MV-4-11 (cell line): ENCODE measurements at places on chromosomes 1 and 21.

DNA sequence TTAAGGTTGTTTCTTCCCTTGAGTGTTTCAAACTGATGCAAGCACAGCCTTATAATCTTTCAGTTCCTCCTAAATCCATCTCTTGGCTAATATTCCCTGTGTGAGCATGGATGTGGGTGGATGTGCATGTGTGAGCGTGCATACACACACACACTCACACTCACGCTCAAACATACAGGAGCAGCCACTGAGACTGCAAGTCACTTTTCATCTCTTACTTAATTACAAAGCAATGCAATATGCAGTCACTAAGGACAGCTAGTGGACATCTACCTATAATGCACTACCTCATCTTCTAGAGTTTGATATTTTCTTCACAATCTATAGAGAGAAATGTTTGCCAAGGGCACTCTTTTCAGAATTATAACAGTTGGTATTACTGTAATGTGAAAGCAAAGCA is 1.4 kb downstream of the ESRRG start:
- DNase-seq: peak; percentile 8

DNA sequence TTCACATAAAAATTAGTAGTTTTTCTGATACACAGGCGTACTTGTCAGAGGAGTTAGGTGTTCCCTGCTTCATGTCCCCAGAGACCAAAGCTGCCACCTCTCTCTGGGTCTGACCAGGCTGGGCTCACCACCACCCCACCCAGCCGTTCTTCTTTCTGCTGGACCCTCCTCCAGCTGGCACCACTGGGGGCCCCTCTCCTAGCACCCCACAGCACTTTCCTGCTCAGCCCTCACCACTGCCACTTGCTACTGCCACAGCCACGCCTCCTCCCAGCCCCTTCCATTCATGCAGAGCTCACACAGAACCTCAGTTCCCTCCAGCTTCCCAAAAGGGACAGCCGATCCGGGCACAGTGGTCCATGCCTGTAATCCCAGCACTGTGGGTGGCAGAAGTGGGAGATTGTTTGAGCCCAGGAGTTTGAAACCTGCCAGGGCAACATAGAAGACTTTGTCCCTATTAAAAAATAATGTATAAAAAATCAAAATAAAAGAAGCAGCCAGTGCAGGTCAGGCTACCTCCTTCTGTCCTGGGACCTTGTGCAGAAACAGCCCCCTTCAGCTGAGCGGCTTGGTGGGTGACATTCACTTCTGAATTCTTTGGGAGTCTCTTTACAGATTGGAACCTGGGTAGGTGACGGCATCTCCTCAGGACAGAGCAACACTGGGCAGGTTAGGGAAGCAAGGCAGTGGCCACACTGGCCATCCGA is 208.3 kb downstream of the TOMM20 start:
- no peak for DNase-seq

- no peak for DNase-seq
These were observed 13.8 kb downstream of the DSCAM start for GRCh38 chr21:40833184-40833583.

GRCh38 chr1:39632682-39633417 is 6.6 kb downstream of the HEYL start:
- DNase-seq: no peak

GRCh38 chr1:109912873-109913272 is 2.2 kb downstream of the CSF1 start:
- no peak for DNase-seq

DNA sequence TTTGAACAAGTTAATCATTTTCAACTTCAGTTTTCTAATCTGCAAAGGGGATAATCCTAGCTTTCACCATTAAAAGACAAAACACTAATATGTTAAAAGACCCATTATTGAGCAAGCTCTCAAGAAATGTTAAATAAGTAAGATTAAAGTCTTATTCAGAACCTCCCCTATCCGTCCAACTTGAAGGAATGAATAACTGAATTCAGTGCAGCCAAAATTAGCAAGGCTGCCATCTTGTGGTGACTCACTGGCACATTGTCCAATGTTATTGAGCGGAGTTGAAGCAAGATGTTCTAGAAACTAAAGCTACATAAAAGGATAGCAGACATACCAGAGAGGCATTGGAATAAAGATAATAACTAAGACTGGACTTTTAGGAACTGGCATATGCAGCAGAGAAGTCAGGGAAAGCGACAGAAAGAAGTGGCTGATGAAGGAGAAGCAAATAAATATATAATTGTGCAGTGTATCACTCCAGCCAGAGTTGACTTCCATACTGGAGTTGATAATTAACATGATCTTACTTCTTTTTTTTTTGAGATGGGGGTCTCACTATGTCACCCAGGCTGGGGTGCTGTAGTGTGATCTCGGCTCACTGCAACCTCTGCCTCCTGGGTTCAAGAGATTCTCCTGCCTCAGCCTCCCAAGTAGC is 8.2 kb upstream of the CAP1 start:
- peak; percentile 64 for DNase-seq

- no peak for DNase-seq
These were observed 14.4 kb downstream of the CCDC190 start for GRCh38 chr1:162846256-162847212.

GRCh38 chr1:52633291-52633754 is 355 bp downstream of the SHISAL2A start:
- DNase-seq: no peak

- peak; percentile 85 for DNase-seq
These were observed at the start of gene ZC3H12A for GRCh38 chr1:37474046-37474696. Gene ZC3H12A, plus strand, starts transcription at chr1:37474580. Its CDS starts 917 bp downstream, at chr1:37475497.

- no peak for DNase-seq
These were observed 465 bp upstream of the CFHR3 start for GRCh38 chr1:196774175-196774574.

GRCh38 chr1:8533124-8533523 is 215.2 kb downstream of the SLC45A1 start:
- DNase-seq: no peak

GRCh38 chr1:78716186-78716585 is 66.6 kb downstream of the IFI44 start:
- no peak for DNase-seq

GRCh38 chr1:226990133-226990716 is 50.1 kb downstream of the COQ8A start:
- no peak for DNase-seq

GRCh38 chr1:213260311-213261075 is 209.5 kb downstream of the RPS6KC1 start:
- DNase-seq: no peak

DNA sequence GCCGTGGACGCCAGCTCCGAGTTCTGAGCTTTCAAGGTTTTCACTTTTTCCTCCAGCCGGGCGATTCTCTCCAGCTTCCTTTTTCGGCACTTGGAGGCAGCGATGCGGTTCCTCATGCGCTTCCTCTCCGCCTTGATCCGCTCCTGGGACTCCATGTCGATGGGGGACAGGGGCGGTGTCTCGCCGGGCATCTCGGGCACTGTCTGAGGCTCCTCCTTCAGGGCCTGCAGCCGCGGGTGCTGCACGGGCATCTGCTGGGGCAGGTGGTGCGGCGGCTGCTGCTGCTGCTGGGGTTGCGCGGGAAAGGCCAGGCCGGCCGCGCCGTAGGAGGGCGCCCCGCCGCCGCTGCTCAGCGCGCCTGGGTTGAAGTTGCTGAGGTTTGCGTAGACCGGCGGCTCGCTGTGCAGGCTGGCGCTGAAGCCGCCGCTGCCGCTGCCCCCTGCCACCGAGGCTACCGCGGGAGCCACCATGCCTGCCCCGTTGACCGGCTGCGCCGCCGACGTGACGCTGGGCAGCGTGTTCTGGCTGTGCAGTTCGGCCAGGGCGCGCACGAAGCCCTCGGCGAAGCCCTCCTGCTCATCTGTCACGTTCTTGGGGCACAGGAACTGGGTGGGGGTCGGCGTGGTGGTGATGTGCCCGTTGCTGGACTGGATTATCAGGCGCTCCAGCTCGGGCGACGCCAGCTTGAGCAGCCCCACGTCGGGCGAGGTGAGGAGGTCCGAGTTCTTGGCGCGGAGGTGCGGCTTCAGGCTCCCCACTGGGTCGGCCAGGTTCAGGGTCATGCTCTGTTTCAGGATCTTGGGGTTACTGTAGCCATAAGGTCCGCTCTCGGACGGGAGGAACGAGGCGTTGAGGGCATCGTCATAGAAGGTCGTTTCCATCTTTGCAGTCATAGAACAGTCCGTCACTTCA is 1.4 kb downstream of the JUN start:
- DNase-seq: peak; percentile 60

DNA sequence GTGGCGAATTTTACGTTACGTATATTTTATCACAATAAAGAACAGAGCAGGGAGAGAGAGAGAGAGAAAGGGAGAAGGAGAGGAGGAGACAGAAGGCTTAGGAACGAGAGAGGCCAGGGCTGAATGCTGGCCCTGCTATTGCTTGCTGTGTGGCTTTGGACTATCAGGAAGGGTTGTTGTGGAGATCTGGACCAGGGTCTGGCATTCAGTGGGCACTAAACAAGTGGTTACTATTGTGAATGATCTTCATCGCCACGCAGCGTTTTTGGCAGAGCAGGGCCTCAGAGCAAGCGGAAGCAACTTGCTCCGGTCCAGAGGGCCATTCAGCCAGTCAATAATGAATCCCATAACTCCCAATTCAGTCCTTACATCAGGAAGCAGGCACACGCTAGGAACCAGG is 26.4 kb downstream of the PIK3C2B start:
- DNase-seq: no peak

DNA sequence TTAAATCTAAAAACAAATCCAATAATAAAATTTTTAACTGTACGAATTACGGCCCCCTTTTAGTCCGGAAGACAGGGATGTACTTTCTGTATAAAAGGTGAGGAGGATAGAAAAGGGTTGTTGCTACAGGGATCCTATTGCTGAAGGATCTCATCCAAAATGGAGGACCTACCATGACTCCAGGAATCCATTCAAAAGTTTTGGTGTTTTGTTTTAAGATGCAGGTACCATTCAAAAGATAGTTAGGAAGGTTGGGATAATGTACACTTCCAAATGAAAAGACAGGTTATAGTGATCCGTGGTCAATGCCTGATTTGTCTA is 1.3 kb upstream of the ENAH start:
- DNase-seq: no peak

DNA sequence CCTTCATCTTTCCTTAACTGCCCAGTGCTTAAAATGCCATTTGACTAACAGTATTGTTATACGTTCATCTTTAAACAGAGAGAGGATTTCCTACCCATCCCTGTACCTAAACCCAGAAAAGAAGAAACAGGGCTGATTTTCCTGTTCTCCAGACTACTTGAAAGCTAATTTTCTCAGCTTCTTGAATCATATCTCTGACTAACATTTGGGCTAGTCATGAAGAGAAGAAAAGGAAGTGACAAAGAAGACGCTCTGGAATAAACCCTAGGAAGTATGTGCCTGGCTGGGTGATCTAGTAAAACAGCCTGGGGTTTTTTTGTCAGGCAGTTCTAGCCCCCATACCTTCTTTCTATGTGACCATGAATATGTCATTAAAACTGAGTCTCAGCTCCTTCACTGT is 44.8 kb upstream of the SGIP1 start:
- no peak for DNase-seq

DNA sequence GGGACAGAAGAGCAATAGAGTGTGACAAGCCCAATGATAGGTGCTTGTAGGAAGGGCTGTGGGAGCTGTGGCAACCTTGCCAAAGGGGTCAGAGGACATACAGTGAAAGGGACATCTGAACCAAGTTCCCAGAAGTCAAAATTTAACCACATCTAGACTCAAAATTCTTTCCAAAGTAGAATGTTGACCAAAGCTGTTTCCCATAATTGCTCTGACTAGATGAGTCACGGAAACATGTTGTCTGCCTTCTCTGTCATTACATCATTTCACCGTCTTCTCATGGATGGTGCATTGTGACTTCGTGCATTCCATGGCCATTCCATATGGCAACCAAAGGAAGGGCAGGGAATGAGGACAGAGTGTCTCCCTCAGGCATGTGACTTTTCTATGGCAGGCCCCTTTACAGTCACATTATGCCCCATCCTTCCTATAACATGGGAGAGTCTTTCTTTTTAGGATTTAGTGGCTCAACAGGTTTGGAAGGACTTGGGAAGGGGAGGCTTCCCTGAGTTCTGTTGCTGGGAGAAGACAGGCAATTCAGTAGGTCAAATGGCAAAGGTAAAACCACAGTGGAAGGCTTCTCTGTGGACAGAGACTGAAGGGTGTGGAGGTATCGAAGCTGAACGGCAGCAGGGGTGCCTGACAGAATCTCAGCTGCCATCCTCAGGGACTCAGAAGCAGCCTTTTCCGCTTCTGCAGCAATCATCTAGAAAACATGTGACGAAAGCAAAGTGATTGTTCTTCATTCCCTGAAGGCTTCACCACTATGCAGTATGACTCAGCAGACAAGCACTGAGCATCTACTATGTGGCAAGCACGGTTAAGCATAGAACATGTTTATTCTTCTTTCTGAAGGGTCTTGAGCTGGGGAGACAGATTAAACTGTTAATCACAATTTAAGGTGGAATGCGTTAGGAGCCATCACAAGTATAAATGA is 24.7 kb downstream of the NPHS2 start:
- DNase-seq: peak; percentile 54

GRCh38 chr21:34604556-34604955 is 10.4 kb downstream of the RCAN1 start:
- DNase-seq: no peak

DNA sequence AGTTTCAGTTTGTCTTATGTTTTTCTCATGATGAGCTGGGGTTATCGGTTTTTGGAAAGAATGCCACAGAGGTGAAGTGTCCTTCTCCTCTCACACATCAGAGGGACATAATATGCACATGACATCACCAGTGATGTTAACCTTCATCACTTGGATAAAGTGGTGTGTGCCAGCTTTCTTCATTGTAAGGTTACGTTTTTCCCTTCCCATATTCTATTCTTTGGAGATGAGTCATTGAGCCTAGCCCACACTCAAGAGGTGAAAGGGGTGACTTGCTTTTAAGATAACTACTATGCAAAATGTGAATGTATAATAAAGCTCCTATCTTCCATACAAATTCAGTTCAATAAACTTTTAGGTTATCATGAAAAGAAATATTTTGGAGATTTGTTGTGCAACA is 36.7 kb upstream of the MAGI3 start:
- no peak for DNase-seq

DNA sequence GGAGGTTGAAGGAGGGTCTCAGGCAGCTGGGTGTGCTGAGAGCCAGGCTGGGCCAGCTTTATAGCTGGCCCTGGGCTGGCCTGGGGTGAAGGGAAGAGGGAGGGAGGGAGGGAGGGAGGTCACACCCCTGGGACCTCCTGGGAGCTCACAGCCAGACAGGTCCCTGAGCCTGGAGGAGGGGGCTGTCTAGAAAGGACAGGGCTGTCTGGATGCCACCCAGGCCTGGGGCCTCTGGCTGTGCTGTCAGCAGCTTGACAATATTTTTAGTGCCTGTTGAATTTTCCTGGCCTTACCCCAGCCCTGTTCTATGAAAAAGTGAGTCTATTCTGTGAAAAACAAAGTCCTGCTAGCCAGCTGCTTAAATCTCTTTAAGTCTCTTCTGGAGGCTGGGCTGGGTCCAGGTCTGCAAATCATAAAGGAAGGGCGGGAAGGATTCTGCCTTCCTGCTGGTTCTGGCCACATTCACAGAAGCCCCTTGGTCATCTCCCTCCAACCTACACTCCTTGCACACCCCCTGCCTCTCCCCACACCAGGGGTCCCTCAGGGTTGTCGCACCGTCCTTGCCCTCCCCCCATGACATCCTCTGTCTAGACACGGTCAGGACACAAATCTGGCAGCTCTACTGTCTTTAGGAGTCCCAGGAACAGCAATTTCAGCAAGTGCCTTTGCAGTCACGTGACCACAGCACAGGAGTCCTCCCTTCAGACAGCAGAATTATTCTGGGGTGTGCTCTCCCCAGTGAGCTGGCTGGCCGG is at the start of gene LEFTY2:
Gene LEFTY2, minus strand, starts transcription at position 34 of the 755 bp plus-strand sequence. CDS start 80 bp downstream, outside the sequence.
- DNase-seq: no peak

- no peak for DNase-seq
These were observed 975.7 kb upstream of the ADGRL4 start for GRCh38 chr1:79982211-79982610.
